NCI-H1105 treated with DMSO at 0.1 percent for 48 hours (cell line): ENCODE measurements at places on chromosomes 1 and 21.

DNA sequence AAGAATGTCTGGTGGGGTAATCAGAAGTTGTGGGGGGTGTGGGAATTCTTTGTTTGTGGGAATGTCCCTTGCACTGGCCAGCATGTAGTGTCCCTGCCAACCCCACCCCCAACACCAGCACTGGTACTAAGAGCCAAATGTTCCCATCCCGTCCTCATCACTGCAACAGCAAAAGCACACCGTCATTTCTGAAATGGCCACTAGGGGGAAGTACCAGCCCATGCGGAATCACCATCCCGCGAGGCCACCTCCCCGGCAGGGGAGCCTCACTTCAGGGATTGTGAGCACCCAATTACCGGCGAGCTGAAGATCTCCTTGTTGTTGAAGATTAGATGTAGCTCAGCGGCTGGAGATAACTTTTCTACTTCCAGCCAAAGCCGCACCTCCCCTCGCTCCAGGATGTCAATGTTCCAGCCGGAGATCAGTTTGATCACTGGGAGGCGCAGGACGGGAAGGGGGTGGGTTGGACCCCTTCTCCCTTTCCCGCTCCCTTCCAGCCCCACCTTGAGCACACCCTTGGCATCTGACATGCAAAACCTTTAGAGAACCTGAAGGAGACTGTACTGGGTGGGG, 41.0 kb downstream of the MYOM3 start:
- peak; percentile 71 for DNase-seq

DNA sequence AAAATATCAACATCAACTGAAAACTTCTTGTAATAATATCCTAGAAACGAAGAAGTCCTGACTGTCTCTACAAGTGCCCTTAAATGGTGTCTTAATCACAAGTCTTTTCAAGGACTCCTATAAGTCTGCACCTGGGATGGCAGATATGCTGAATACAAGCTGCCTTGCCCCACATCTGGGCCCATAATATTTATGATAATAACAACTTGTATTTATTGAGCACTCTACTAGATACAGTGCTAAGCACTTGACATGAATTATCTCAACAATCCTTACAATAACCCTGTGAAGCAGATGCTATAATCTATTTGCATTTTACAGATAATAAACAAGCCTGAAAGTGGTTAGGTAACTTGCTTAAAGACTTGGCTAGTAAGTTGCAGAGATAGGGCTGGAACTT, 78.0 kb upstream of the ZNF648 start:
- peak; percentile 57 for DNase-seq

DNA sequence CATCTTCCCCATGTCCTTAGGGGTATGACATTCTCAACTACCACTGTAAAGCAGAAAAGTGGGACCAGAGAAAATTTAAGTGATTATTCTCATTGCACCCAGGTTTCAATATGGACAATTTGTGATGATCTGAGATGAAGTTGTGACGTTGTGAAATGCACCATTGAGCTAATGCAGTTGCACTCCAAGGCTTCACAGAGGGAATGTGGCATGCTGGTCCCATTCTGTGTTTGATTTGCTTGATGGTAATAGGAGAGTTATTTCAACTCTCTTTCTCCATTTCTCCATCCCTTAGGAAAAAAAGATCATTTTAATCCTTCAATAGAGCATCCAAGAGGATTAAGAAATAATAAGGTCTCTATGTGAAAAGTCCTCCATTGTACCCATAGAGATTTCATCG, 136.6 kb downstream of the SLC30A10 start:
- DNase-seq, result no peak

GRCh38 chr1:246705368-246705767, 18.8 kb upstream of the SCCPDH start:
- no peak for DNase-seq

DNA sequence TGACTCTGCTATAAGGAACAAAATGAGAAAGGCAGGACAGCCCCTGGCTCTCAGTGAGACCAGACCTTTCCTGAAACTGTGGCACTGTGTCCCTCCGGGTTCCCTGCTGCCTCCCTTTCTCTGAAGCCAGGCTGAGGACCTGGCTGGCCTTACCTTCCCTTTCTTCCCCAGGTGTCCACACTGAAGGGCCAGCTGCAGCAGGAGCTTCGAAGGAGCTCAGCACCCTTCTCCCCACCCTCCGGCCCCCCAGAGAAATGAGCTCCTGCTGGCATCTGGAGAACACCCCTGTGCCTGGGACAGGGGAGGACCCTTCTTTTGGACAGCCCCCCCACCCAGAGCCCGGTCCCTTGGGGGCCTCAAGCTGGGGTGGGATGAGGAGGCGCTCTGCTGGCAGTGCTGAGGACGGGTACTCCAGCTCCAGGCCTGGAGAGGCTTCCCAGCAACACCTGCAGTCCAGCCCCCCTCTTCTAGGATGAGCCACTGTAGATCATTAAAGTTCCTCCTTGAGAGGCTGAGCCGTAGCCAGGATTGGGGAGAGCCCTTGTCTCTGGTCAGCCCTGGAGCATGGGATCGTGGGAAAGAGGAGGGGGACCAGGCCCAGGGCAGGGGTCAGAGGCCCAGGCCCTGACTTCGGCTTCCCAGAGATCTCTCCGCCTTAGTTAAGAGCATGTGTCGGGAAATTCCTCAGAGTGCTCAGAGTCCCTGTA, 8.1 kb downstream of the MFAP2 start:
- DNase-seq, result no peak

DNA sequence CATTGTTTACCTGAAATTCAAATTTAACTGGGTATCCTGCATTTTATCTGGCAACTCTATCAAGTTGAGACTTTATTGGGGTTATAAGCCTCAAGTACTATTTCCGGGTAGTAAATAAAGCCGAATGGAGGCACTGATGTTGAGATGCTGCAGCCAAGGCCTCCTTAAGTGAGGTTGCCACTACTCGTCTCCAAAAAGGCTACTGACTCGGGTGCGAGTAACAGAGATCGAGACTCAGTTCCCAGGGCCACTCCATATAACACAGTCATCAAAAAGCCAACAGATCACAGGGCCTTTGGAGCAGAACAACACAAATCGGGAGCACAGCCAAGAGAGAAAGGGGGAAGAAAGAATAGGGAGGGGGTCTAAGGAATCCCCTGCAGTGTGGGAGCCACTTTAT, 524 bp downstream of the COPA start:
- DNase-seq, result peak; percentile 27

- no peak for DNase-seq
Observed at GRCh38 chr1:151535326-151536271, 4.5 kb upstream of the TUFT1 start.

GRCh38 chr1:202247104-202247503, 53.5 kb downstream of the LGR6 start:
- DNase-seq, result no peak

GRCh38 chr21:41390043-41390639, 28.3 kb downstream of the MX2 start:
- DNase-seq, result no peak

GRCh38 chr1:96698342-96698983, 23.1 kb upstream of the PTBP2 start:
- no peak for DNase-seq

GRCh38 chr21:40146216-40146837, 279.1 kb downstream of the PCP4 start:
- DNase-seq, result peak; percentile 95

- DNase-seq, result no peak
Observed at GRCh38 chr1:91635763-91636162, 135.1 kb downstream of the CDC7 start.

- DNase-seq, result no peak
Observed at GRCh38 chr1:175830500-175830899, 87.1 kb upstream of the TNR start.

- DNase-seq, result no peak
Observed at GRCh38 chr21:38982096-38982495, 176.4 kb downstream of the ETS2 start.

DNA sequence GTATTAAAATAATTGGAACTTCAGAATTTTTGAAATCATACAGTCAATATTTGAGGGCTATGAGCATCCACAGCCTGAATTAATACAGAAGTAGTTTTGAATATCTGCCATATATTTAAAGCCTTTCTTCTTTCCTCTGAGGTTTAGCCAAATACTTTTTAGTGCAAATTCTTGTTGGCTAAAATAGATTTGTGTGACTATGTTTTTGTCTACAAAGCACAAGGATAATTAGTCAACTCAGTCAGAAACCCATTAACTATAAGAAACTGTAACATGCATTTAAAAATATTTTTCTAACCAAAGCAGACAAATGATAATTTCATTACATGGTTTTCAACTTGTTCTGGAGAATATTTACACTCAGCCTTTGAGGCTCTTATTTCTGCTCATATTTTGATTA, 232.1 kb downstream of the TPR start:
- no peak for DNase-seq
